Activated CD4-positive, alpha-beta T cell treated with anti-CD3 and anti-CD28 coated beads for 48 hours (primary cell): ENCODE measurements at places on chromosomes 6 and 20.

DNA sequence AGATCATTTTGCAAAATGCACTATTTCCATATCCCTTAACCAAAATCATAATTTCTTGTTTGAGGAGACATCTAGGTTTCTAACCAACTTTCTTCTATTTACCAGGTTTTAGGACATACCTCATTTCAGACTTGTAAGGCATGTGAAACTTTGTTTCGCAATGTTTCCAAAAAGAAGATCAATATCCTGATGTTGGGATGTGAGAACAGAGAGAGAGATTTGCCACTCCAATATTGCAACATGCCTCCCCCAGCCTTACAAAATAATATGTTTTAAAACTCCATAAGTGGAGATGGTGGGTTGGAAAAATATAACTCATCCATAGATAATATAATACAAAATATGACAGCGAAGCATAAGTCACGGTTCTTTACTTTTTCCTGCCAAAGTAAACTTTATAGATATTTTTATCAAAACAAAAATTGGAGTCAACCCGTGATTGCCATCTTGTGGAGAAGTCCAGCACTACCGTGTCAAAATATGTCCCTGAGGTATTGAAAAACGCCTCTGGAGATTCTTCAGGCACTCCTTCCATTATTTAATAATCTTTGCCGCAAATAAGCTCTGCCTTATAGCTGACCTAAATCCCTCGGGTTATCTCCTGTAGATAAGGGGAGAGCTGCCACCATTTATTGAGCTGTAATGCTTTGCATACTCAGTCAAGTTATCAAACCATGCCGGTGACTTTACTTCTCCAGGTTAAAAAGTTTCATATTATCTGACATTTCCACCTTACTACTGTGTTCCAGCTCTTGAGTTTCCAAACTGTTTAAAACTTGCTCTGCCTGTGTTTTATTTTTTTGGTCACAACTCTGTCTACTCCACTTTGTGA lies 534.2 kb downstream of the HACE1 start:
- peak; percentile 3 for DNase-seq

DNA sequence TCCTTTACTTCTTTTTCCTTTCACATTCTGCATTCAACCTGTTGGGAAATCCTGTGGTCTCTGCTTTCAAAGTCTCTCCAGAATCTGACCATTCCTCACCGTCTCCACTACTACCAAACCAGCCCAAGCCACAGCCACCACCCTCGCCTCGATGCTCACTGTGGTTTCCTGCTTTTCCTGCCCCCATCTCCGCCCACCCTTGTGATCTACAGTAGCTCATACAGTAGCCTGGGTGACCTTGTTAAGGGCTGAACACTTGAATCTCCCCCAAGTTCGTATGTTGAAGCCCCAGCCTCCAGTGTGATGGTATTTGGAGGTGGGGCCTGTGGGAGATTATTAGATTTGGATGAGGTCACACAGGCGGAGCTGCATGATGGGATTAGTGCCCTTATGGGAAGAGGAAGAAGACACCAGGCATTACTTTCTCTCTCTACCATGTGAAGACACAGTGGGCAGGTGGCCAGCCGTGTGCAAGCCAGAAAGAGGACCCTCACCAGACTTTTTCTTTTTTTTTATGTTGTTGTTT lies 189.0 kb upstream of the UST start:
- DNase-seq, result peak; percentile 13

- no peak for DNase-seq
Observed at GRCh38 chr20:20953738-20954618, 152.2 kb downstream of the LINC00237 start.

GRCh38 chr20:63009988-63010769 lies 3.4 kb upstream of the BHLHE23 start:
- peak; percentile 83 for DNase-seq

GRCh38 chr6:147395158-147395557 lies 113.3 kb upstream of the SAMD5 start:
- DNase-seq, result no peak

GRCh38 chr20:38339997-38340396 lies 6.3 kb upstream of the LBP start:
- DNase-seq, result no peak
